ENCODE measurements at places on chromosomes 3 and 15.

DNA sequence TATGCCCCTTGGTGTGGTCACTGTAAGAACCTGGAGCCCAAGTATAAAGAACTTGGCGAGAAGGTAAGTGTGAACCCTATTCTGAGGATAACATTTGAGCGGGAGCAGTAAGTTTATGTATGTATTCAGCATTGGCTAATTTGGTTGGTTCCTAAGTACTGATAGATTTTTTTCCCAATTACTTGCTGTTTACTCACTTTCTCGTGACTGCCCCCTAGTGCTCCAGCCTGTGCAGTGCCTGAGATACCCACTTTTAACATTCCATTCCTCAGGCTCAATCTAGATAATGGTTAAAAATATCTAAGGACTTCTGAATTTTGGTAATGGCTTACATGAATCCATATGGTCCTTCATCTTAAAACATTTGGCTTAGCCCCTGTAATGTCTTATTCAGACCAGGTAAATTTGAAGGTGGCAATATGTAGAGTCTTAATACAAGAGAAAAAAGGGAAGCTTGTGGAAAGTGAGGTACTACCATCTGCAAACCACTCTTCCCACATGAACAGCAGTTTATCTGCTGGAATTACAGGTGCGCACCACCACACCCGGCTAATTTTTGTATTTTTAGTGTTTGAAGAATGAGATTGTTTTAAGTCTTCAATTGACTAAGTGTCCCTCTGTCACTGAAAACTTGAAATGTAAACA lies 7.1 kb downstream of the ELL3 start:
- no peak for DNase-seq

GRCh38 chr3:112319516-112320276 lies 13.3 kb upstream of the CD200 start:
- no peak for DNase-seq

- no peak for DNase-seq
Observed at GRCh38 chr3:46380471-46381221, 9.9 kb downstream of the CCR5 start.

DNA sequence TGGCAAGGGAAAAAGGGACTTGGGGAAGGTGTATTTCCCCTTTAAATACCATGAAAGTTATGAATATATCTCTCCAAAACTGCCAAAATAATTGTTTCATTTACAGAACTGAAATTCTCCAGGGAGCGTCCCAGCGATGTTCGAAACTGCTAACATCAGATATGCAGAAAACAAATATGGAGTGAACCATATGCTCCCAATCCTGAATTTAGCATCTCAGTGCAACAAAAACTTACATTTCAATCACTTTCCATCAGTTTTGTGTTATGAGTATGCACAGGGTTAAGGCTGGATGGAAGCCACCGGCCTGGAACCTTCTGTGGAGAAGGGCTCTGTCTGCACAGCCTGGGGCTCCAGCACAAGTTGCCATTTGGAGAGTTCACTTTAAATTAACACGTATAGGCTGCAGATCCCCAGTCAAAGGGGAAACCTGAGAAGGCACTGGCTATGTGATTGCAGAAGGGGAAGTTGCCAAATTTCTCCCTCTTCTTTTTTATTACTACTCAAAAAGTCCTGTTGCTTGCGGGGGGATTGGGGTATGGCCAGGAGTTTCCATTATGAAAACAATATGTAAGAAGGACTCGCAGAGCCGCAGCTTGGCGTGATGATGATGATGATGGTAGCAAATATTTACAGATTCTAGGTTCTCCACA lies 56.9 kb upstream of the FOXP1 start:
- DNase-seq = no peak

- DNase-seq = no peak
Observed at GRCh38 chr15:62344806-62345539, 179.9 kb upstream of the C2CD4B start.

DNA sequence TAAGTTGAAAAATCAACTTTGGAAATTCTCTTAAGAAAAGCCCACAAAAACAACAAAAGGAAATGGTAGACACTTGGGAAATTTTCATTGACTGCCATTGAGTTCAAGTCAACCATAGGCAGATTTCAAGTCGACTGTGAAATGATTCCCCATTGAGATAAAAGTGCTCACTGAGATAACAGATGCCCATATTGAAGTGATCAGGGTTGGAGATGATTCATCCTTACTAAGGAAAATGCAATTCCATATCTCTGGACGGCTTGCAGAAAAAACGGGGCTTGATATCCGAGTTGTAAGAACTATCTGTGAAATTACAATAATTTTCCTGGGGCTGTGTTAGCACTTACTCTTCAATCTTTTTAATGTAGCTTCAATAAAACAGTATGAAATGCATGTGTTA lies 373.1 kb upstream of the THRB start:
- no peak for DNase-seq

- no peak for DNase-seq
Observed at GRCh38 chr3:109430911-109431563, 93.7 kb upstream of the DPPA4 start.

DNA sequence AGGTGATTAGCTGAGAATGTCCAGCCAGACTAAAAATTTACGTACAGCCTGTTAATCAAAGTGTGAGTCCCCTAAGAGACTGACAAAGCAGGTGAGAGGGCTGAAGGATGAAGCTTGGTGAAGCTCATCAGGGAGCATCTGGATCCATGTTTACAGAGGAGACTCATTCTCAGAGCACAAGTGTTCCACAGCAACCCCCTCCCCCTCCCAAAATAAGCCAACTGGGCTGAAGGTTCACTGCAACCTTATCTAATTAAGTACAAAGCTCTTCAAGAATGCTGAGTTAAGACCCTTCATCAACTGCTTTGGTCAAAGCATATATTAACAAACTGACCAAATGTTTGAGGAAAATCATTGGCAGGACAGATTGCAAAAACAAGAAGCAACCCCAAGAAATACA lies 262.6 kb upstream of the ZNF385D start:
- no peak for DNase-seq

DNA sequence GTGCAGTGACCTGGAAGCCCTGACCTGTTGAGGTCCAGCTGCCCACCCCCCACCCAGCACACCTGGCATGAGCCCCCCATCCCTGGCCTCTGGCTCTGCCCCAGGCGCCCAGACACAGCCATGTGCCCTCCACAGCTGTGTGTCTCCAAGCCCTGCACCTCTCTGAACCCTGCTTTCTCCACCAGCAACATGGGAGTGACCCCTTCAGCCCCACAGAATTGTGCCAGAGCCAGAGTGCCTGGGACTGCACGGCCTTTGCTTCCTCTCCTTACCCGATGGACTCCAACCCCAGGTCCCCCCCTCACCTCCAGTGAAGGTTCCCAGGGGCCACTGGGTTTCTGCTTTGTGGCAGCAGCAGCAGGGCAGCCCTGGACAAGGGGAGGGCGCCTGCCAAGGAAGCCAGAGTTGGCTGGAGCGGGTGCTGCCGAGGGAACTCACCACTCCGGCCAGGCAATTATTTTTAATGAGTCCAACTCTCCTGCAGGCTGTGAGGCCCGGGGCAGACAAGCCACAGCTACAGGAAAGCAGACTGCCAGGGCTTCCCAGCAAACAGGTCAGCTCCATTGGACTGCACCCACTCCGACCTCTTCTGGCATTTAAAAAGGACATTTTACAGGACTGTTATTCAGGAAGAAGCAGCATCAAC lies 24.1 kb downstream of the PRR20G start:
- no peak for DNase-seq

DNA sequence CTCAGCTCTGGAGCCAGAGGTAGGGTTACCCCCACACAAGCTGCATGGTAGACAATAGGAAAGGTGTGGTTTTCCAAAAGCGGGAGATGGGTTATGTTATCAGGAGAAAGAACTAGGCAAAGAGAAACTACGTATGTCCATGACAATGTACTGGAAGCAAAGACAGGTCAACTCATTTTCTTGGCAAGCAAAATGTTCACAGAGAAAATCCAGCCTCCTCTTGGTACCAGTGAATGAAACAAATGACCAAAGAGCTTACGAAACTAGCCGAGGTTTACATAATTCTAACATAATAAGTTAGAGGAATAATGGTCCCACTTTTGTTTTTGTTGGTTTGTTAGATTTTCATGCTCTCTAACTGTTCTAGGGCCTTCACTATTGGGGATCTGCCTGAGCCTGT lies 338.1 kb upstream of the TGFBR2 start:
- DNase-seq = no peak

DNA sequence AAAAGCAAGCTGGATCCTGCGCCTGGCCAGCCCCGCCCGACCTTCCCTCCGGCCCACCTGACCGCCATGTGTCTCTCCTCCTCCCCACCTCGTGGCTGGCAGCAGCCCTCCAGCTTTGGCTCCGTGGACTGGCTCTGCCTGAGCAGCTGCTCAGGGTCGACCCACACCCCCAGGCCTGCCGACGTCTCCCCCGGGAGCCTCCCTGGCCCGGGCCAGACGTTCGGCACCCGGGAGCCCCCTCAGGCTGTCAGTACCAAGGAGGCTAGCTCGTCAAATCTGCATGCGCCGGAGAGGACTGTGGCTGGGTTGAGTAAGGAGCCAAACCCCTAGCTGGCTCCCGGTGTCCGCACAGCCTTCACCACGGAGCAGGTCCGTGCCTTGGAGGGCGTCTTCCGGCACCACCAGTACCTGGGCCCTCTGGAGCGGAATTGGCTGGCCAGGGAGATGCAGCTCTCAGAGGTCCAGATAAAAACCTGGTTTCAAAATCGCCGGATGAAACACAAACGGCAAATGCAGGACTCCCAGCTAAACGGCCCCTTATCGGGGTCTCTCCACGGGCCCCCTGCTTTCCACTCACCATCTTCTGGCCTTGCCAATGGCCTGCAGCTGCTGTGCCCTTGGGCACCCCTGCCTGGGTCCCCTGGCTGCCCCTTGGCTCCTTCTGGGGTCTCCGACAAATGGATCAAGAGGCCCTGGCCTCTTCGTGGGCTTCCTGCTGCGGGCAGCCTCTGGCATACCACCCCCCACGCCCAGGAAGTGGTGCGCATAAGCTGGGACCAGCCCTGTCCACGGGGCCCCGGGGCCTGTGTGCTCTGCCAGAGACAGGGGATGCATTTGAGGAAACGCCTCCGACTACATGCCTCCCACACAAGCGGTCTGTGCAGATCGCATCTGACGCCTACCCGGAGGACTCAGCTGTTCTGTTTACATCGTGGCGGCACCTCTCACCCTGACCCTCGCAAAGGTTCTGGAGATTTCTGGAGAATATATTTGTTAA lies 345.0 kb downstream of the ZNF385D start:
- no peak for DNase-seq

- peak; percentile 77 for DNase-seq
Observed at GRCh38 chr15:57306161-57306943, 70.0 kb upstream of the CGNL1 start.

DNA sequence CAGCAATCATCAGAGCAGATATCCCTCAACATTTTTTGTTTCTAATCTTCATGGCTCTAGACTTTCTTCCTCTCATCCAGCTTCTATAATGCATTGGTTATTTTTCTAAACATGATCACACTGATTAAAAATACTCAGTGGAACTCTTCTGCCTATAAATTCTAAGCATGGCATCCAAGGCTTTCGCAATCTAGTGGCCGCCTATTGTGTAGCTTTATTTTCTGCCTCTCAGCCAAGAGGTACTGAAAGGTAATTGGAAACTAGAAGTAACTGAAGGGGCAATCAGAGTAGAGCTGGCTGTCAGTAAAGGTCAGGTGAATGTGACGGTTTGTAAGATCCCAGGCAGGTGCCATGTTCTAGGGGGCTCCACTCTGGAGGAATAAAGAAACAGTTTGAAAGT lies 33.4 kb downstream of the OXSM start:
- DNase-seq = no peak

DNA sequence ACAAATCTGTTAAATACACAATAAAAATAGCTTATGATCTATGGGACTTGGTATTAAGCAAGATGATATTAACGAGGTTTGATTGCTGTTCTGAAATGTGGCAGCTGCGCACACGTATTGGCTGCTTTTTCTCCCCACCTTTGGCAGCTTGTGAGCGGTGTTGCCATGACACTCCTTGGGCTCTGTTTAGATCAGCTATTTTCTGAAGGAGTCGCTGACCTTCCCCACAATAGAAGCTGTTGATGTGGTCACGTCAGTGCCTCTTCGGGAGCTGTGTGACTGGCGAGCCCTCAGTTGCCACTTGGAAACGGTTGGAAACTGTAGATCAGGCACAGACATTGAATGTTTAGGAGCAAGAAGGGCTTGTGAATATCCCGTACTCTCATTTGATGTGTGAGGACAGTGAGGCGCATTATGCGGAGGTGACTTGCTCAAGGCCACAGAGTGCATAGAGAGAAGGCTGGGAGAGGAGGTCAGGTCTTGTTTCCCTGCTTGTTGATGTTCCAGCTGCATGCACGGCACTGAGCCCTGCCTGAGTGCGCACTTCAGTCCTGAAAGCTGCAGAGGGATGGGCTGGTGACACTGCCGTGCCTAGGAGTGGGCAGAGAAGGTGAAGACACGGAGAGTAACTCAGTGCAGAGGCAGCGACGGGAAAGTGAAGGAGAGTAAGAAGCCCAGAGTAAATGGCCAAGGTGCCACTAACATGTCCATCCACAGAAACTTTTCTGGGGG lies 198.4 kb downstream of the LPP start:
- DNase-seq = no peak

DNA sequence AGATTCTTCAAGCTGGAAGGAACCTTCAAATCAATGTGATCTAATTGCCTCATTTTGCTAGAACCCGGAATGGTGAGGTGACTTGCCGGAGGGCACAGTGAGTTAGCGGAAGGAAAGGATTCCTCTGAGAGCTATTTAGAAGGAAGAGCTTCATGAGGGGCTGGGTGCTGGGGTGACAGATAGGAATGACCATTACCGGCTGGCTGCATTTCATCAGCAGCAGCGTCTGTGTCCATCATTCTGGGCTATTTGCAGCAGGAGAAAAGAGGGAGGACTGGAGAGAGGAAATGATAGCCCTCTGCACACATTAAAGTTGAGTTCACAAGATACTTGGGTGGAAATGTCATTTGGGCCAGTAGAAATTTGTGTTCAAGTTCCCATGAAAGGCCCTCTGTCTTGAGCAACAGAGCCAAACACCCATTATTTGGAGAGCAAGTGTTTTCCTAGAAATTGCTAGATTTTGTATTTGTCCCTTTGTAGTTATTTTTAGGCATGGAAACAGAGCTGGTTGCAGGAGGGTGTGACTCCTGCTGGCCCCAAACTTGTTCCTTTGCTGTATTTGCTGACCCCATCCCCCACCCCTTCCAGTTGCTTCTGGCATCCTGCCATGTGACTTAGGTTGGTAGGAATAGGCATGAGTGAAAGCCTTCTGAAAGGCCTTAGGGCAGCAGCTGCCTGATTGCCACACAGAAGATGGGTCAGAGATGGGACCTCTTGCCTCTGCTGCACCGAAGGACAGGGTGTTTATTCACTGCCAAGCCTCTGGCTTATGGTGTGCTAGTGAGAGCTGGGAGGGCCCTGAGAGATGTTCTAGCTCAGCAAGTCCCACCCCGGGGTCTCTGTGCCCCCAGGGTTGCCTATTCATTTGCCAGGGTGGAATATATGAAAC lies 87.5 kb upstream of the PLXNA1 start:
- DNase-seq = no peak

DNA sequence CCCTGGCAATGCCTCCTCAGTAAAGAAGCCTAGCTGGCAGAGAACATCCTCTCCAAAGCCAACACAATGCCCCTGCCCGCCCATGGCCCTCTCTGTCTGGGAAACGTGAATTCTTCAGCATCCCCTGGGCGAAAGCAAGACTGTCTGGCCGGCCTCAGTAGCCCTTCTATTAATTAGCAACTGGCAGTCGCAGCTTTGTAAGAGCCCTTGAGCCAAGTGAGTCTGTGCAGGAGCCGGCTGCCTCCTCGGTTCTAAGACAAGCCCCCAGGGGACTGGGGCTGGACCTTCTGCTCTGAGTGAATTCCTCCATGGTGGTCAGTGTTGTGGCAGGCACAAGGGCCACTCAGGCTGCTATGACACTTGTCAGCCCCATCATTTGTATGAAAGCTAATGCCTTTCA lies 7.4 kb downstream of the HCN4 start:
- DNase-seq = no peak
